ENCODE measurements at places on chromosomes 16 and 17. TPM values are rescaled to one million over a fixed set of nuclear protein-coding genes. Genes with fewer than 3 reads are reported as not detected.

The CAVIN1 gene
- 765 TPM for total RNA-seq

- DNase-seq = no peak
Observed at GRCh38 chr17:41986634-41987033, 20.0 kb downstream of the CNP start.

The SLC12A4 gene
- 44.6 TPM for total RNA-seq

The GPRC5B gene
- 109 TPM for total RNA-seq

DNA sequence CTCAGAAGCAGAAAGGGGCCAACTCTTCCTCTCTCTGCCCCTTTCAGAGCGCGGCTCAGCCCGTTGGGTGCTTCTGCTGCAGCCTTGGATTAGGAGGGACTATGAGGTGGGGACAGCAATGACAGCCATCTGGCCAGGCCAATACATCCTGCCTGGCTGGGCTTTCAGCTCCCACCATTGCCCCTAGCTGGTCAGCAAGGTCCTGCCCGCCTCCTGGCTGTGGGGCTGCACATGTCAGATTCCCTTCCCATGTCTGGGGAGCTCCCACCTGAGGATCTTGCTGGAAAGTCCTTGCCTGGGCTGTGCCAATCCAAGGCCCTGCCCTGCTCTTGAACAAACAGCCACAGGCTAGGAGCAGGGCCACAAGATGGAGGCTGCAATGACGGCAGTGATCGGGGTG lies 8.3 kb downstream of the TRIM65 start:
- no peak for DNase-seq

The NPB gene
- 1.9 TPM for total RNA-seq

- DNase-seq = no peak
Observed at GRCh38 chr17:78882540-78883088, 20.4 kb downstream of the CEP295NL start.

DNA sequence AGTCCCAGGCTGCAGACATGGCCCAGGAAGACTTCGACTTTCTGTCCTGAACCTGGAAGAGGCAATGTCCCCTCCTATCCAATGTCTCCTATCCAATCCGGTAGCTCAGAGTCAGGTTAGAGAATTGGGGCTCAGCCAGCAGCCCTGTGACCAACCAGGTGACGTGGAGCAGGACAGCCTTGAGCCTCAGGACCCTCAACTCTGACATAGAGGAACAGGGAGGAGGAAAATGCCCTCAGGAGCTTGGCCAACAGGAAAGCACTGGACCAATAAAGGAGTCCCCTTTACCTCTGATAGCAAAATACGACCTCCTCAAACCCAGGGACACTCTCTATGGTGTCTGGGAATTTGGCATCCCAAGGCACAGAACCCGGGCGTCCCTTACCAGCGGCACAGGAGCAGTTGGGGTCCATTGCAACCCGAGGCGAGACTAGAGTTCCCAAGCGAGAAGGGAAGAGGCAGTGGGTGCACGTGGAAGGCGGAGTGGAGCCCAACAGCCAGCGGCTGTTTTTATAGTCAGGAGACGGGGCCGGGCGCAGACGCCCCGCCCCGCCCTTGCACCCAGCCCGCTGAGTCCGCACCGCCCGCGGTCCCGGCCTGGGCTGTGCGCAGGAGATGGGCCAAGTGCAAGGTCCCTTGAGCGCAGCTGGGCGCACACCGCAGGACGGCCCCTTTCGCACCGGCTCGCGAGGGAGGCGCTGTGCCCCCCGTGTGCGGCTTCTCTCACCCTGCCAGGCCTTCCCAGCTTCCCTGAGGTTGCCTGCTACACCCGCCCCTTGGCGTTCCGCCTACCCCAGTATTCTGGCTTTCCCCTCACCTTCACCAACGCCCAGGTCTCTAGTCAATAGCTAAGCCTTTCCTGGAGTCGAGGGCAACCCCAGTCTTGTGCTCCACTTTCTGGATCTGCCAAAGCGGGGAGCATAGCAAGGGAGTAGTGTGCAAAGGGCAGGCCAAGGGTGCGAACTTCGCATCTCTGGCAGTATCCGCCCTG lies at the start of gene MT1G:
Gene MT1G, minus strand, starts transcription at position 485 of the 991 bp plus-strand sequence. Its CDS starts 72 bp downstream, at position 413.
- DNase-seq = no peak

DNA sequence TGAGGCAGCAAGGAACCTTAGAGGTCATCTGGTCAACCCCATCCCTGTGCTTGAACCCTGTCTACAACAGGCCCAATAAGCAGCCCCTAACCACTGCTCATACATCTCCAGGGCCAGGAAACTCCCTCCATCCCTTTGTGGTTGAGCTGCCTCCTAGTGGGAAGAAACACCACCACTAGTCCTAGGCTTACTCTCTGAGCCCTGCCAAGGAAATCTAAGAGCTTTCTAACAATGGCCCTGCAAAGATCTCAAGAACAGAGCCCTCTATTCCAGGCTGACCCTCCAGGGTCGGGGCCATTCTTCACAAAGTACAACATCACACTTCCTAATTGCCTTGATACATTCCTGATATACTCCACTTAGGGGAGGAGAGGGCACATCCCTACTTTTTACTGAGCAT lies 5.8 kb downstream of the ACLY start:
- no peak for DNase-seq

DNA sequence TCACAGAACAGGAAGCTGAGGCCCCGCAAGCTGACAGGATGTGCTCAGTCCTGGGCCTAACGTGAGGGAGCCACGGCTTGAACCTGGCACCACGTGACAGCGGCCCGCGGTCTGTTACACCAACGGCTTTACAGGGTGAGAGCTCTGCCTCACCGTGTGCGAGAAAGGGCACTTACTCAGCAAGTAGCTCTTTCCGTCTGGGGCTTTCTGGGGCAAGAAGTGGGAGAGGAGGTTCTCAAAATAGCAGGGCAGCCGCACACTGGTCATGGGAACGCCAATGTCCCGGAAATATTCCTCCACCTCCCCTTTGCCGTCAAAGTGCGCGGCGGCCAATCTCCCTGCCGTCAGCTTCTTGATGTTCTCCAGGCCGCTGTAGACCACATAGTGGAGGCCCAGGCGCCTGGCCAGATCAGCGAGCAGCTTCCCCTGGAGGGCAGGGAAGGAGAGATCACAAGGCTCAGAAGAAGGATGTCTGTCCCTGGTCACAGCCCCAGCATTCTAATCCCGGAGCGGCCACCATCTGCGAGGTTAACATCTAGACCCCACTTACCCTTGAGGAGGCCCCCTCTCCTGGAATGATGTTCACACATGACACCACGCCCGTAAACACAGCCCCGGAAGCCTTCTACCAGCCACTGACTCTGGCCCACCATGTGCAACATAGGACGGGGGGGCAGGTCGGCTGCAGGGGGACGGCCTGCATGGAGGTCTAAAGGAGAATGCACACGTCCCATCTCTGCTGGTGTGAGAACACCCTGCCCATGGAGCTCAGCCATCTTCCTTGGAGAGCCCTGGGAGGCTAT lies 8.2 kb downstream of the NMRAL1 start:
- DNase-seq = no peak

The HEXIM1 gene
- total RNA-seq = 16.2 TPM

DNA sequence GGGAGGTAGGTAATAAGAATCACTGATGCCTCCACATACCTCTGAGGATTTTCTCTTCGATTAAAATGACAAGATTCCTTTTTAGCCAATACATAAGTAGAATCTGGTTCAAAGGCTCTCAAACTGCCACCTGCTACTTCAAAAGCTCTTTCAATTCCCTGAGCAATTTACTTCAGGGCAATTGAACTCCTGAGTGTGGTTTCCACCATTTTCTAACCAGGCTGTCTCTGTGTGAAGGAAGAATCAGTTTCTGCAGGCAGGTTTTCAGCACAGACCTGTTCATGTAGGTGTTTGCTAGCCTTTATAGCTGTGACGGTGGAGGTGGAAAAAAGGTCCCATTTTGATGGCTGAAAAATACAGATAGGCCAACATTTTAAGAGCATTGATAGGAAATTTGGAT lies 18.2 kb upstream of the HS3ST3B1 start:
- no peak for DNase-seq

GRCh38 chr17:28612936-28613872 lies 781 bp downstream of the RSKR start:
- DNase-seq = no peak

DNA sequence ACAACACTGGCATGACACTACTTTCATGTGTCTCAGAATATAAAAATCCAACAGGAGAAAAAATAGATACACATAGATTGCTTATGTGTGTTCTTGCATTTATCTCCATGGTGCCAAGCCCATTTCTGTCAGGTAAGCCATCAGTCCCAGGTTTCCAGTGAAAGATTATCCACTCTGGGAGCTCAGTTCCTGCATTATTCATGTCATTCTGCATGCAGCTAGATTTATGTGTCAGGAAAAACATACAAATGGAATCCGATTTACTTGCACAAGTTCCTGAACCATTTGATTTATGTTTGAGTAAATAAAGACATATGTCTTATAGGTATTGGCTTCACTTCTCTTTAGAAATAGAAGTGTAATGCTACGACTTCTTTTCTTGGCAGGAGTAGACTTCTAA lies 569.7 kb downstream of the KCNJ2 start:
- DNase-seq = no peak

DNA sequence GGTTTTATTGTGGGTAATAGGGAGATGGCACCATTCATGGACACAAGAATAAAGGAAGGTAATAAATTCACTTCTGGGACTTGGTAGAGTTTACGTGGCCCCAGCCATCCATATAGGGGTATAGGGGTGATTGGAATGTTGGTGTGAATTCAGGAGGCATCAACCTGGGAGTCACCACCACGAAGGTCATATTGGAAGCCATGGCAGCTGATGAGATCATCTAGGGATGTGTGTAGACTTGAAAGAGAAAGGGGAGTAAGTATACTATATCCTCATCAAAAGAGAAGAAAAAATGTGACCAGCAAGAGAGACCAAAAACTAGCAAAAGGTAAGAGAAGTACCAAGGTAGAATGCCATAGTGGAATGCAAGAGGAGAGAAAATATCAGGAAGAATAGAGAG lies 26.6 kb upstream of the GINS3 start:
- DNase-seq = no peak

The DOC2A gene
- 0.06 TPM for total RNA-seq

DNA sequence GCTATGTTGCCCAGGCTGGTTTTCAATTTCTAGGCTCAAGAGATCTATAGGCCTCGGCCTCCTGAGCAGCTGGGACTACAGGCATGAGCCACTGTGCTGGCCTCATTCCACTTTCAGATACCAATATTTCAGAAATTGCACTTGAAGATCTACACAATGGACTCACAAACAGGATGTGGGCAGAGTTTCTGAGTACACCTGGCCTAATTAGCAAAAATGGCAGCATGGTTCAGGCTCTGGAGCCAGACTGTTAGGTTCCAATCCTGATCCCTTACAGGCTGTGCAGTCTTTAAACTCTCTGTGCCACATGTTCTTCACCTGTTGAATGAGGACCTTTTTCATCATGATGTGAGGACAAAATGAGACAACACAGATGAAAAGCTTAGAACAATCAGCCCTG lies 32.2 kb downstream of the RNF157 start:
- no peak for DNase-seq

GRCh38 chr16:11179574-11179973 lies 76.4 kb downstream of the SOCS1 start:
- DNase-seq = no peak

DNA sequence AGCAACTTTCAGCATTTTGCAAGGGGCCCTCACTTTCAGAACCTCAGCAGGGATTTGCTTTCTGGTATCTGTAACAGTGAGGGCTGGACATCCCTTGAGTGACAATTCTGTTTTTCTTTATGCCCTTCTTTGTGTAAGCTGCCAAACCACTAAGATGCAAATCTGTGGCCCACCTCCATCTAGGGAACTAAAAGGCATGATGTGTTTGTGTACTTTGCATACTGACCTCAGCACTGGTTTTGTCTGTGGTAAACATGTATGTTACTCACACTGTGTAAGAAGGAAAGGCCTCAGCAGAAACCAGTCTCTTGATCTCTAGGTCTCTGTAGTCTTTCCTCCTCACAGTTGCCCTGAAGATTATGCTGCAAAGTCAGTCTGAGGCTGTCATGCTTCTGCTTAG lies 396.6 kb upstream of the DYNLRB2 start:
- no peak for DNase-seq

GRCh38 chr17:75504347-75505151 lies 10.8 kb downstream of the CASKIN2 start:
- DNase-seq = no peak

GRCh38 chr17:64094412-64094811 lies 35.5 kb downstream of the ERN1 start:
- no peak for DNase-seq

The KRTAP9-9 gene
- total RNA-seq = not detected

GRCh38 chr16:84138824-84139627 lies 6.0 kb downstream of the HSDL1 start:
- DNase-seq = no peak

DNA sequence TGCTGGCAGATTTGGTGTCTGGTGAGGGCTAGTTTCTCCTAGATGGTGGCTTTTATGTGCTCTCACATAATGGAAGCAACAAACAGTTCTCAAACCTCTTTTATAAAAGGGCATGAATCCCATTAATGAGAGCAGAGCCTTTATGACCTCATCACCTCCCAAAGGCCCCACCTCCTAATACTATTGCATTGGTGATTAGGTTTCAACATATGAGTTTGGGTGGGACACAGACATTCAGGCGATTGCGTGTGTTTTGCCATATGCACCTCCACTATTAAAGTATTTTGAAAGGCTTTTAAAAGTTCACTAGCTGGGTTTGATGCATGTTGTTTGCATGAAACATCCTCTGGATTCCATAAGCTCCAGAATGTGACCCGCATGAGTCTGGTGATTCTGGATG lies 24.4 kb upstream of the DNAJA2 start:
- no peak for DNase-seq

GRCh38 chr16:79823639-79824038 lies 223.1 kb upstream of the MAF start:
- no peak for DNase-seq

- no peak for DNase-seq
Observed at GRCh38 chr16:3058139-3059030, 7.1 kb upstream of the IL32 start.

- no peak for DNase-seq
Observed at GRCh38 chr17:28926786-28927185, 23.9 kb upstream of the DHRS13 start.

DNA sequence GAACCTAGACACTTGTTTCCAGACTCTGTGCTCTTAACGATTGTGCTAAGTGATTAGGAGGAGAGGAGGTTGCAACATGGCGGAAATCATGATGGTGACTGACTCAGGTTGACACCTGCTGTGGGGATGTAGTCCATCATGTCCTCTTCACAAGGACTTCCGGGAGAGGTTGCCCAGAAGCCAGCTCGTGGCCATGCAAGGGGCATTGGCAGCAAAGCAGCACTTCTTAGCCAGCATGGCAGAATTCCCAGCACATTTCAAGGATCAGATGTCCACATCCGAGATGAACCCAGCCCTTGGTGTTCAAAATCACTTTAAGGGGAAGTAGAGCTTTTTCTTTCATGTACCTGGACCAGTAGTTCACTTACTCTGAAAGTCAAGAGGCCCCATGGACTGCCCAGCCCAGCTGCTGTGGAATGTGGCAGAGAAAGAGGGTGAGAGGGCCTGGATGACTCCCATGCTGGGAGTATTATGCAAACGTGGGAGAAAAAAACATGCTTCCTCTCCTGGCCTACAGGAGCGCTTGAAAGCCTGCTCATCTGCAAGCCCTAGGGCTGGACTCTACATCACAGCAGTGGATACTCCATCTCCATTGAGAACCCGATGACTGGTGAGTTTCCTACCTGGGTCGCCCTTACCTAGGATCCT lies 65.5 kb downstream of the IRX6 start:
- DNase-seq = no peak

- DNase-seq = no peak
Observed at GRCh38 chr17:65064452-65065019, 8.0 kb upstream of the GNA13 start.

- DNase-seq = no peak
Observed at GRCh38 chr17:8223356-8224126, 13.2 kb upstream of the AURKB start.
